Neural crest cell (in vitro differentiated cells): ENCODE measurements at places on chromosomes 1 and 21.

GRCh38 chr1:8516793-8517556, 199.1 kb downstream of the SLC45A1 start:
- no peak for DNase-seq

- DNase-seq: no peak
These were observed 31.7 kb upstream of the RALGPS2 start for GRCh38 chr1:178693366-178693765.

GRCh38 chr1:48495911-48496310, 23.9 kb upstream of the SPATA6 start:
- DNase-seq: no peak

- DNase-seq: no peak
These were observed 119.2 kb upstream of the KIAA1614 start for GRCh38 chr1:180793451-180793850.

- DNase-seq: no peak
These were observed 37.6 kb downstream of the NRDC start for GRCh38 chr1:51840743-51841461.

GRCh38 chr1:88463401-88463985, 220.6 kb upstream of the PKN2 start:
- DNase-seq: no peak

- no peak for DNase-seq
These were observed 26.4 kb downstream of the FAAH start for GRCh38 chr1:46420533-46420915.

GRCh38 chr1:17687145-17687544, 68.0 kb upstream of the ACTL8 start:
- DNase-seq: no peak

- DNase-seq: no peak
These were observed 47.2 kb downstream of the MORN1 start for GRCh38 chr1:2344121-2344681.

DNA sequence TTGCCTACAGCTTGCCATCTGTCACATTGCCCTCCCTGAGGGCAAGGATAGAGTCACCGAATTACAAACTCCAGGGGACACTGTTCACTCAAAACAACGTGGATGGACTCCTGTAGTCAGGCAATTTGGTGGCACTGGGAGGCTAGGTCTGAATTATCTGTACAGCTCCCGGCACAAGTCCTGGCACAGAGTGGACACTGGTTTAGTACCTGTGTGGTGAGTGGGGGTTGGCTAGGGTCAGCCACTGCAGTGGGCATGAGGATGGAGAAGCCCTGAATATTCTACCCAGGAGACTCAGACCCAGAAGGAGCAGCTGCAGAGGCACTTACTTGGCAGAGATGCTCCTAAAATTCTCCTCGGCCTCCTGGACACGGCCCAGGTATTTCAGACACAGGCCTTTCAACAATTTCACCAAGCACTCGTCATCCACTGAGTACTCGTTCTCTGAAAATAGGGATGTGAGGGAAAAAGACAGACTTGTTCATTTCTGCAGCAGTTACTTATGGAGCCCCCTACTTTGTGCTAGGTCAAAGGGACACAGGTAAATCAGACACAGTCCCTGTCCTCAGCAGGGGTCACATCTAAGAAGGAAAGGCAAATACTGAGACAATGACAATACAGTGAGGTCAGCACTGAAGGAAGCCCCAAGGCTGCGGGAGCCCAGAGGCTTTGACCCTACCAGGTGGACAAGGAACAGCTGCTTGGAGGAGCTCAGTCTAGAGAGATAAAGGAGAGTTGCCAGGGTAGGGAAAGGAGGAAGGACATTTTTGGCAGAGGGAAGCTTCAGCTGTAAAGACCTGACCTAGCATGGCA, 40.5 kb downstream of the TTC39A start:
- no peak for DNase-seq

- no peak for DNase-seq
These were observed 53.4 kb downstream of the MPZL1 start for GRCh38 chr1:167775178-167775577.

DNA sequence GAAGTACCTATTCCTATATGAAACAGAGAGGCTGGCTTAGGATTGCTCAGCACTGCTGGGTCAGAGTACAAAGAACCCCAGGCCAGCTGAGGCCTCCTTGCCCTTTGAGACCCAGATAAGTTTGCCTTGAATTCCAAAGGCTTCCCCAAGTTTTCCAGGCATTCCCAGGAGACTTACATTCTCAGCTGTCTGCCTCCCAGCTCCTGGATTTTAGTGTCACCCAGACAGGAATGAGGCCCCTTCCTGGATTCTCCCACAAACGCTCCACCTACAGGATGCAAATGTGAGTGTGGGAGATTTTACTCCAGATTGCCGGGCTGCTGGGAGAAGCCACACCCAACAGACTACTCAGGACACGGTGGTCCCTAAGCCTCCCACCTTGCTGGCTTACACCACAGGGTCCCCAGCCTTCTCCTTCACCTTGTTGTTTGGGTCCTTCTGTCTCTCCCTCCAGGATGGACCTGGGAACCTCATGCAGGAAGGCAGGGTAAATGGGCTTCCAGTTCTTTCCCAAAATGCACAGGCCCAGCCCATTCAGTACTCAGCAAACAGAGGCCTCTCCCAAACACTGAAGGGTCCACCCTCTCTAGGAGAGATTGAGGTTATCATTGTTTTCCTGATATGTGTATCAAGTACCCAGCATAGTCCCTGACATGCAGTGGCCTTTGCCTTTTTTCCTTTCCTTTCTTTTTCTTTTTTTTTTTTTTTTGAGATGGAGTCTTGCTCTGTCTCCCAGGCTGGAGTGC, 10.6 kb downstream of the RHBG start:
- DNase-seq: no peak

GRCh38 chr21:45592208-45592619, 50.0 kb upstream of the SLC19A1 start:
- no peak for DNase-seq

DNA sequence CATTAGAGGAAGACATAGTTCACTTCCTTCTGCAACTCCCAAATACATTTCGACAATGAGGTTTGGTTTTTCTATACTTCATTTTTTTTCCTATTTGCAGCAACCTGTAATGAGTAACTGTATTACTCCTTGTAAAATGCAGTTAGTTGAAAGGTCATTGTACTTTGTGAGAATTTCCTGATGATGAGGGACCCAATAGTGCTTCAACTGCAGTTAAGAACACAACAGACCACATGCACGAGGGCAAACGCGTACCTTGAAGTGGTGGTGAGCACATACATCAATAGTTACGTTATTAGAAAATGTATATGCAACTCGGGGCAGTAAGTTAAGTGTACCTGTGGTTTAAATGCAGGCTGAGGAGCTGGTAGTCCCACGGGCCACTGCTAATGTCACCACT, 171.8 kb downstream of the GABPA start:
- DNase-seq: no peak

DNA sequence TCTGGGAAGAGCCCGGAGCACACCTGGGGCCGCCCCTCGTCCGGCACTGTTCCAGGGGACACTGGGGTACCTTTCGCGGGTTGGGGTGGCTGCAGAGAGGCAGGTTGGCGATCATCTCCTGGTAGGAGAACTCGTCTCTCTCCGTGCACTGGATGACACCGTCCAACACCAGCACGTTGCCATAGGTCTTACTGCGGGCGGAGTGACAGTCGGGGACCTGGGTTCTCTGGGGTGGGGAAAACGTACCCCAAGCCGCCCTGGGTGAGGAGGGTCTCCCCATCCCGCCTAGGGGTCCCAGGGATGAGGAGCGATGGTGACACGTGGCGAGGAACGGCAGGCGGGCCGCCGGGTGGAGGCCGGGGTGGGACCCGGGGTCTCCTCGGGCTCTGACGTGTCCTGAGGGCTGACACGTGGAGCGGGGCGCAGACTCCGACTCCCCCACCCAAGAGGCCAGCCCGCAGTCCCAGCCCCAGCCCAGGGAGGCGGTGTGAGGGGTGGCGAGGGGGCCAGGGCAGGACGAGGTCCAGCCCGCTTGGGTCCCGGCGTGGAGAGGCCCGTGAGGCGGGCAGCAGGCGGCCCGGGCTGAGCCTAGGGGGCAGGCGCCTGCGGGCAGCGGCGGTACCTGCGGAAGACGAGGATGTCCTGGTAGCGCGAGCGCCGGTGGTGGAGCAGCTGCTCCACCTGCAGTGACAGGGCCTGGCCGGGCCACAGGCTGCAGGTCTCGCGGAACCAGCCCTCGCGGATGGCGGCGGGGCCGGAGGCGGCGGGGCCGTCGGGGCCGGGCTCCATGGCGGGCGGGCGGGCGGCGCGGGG, 457 bp downstream of the SRM start:
- peak; percentile 26 for DNase-seq

- DNase-seq: peak; percentile 64
These were observed 179.2 kb downstream of the ATG4C start for GRCh38 chr1:62962901-62963776.

DNA sequence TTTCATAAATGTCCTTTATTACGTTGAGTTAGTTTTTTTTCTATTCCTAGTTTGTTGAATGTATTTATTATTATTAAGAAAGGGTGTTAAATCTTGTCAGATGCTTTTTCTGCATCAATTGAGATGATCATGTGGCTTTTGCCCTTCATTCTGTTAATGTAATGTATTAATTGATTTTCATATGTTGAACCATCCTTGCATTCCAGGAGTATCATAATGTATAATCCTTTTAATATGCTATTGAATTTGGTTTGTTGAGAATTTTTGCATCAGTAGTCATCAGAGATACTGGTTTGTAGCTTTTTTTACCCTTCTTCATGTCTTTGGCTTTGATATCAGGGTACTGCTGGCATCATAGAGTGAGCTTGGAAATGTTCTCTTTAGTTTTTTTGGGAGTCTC, 100.0 kb downstream of the POFUT2 start:
- DNase-seq: no peak

DNA sequence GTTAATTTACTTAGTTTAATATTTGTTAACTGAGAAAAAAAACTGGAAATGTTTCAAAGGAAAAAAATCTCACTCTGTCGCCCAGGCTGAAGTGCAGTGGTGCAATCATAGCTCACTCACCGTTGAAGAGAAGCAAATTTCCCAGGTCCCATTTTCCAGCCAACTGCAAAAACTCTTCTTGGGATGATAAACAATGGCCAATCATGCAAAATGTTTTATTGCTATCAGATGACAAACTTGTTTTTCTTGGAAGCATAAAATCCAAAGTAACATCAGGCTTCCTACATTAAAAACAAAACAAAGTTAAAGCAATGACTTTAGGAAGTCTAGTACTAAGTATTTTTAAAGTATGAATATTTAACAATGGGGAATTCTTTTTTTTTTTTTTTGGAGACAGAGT, 84.9 kb downstream of the LYST start:
- DNase-seq: no peak

GRCh38 chr1:209704584-209704983, at the start of gene HSD11B1:
TSS of gene HSD11B1 (plus strand) at chr1:209704846. CDS start at chr1:209704943, 97 bp downstream.
- no peak for DNase-seq

DNA sequence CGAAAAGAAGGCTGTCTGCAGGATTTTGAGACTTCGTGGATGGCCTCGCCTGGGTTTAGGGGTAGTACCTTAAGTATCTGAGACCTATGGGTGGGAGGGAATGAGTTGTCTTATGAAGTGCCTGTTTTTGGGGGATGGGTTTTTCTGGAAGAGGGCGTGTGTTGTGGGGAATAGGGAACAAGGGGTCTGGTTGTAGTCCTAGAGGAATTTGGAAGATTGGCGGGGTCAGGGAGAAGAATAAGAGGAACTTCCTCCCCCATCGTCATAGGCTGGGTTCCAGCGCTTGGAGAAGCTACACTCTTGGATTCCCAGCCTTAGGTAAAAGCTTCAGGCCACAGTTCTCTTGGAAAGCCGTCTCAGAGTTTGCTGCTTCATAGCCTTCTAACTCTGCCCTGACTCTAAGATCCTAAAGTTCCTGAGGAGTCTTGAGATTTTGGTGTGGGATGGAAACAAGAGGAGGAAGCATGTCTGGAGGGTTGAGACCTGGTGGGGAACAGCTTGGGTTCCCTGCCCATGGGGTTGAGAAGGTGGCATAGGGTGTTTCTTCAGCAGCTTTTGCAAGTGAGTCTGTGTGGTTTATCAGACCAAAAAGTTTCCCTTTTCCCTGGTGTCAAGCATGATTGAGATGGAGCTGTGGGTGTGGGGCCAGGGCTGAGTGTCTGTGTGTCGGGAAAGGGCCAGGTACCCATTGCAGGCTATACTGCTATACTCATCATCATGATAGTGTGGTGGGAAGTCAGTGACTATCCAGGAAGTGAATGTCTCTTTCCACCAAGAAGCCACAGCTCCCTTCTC, 1.8 kb downstream of the VANGL2 start:
- no peak for DNase-seq

DNA sequence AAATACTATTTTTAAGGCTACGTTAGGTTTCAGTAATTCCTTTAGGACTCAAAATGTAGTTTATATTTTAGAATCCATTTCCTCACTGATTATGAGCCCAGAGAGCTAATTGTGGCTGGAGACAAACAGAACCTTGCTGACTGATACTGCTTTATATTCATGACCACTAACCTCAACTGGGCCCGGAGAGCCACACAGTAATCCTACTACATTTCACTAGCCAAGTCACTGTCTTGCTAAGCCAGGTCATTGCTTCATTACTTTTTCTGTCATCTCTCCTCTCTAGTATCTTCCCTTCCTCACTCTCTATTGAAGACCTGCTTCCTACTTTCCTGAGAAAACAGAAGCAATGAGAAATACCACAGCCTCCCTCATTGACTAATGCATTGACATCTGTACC, 24.7 kb downstream of the IL23R start:
- no peak for DNase-seq

GRCh38 chr1:99820546-99820945, 29.6 kb upstream of the AGL start:
- DNase-seq: no peak

DNA sequence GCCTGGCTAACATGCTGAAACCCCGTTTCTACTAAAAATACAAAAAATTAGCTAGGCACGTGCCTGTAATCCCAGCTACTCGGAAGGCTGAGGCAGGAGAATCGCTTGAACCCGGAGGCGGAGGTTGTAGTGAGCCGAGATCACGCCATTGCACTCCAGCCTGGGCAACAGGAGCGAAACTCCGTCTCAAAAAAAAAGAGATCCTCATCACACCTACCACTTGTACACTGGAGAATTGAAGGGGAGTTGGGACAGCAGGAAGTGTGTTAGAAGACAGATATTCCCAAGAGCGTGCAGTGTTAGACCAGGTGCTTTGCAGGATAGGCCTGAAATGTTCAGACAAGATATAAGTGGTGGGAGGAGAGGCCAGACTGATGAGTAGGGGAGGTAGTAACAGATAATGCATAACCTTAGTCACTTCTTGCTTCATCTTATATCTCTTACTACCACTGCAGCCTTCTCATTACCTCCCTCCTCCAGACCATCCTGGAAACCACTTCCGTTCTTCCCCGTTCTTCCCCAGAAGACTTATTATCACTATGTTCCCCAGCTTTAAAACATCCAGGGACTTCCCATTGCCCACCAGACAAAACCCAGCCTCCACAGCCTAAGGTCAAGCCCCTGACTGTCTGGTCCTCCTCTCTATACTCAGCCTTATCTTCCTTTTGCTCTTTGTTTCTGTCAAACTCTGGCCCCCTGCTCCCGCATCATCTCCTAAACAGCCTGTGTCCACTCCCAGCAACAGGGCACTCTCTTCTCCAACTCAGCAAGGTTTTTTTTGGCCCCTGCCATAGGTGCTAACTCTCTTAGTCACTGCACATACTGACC, 21.3 kb downstream of the FAM20B start:
- DNase-seq: no peak

GRCh38 chr1:94299627-94300553, 62.5 kb upstream of the ARHGAP29 start:
- no peak for DNase-seq

GRCh38 chr21:26743524-26743923, 101.7 kb downstream of the ADAMTS1 start:
- DNase-seq: no peak

GRCh38 chr1:203609979-203610493, 16.6 kb upstream of the ATP2B4 start:
- DNase-seq: no peak
